ENCODE measurements at places on chromosomes 7 and 10.

GRCh38 chr7:19530852-19531251 lies 178.0 kb downstream of the POLR1F start:
- no peak for DNase-seq

- DNase-seq: no peak
Measured at GRCh38 chr7:100358027-100358856, at the start of gene PILRB. TSS of gene PILRB (plus strand) at chr7:100358117. CDS start at chr7:100358303, 186 bp downstream.

DNA sequence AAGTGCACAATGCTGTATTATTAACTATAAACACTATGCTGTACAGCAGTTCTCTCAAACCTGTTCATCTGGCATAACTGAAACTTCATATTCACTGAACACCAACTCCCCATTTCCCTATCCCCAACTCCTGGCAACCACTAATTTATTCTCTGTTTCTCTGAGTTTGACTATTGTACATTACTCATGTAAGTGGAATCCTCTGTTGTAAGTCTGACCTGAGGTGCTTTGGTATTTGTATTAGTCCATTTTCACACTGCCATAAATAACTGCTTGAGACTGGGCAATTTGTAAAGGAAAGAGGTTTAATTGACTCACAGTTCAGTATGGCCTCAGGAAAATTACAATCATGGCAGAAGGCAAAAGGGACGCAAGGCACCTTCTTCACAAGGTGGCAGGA lies 266.3 kb downstream of the PPP1R3A start:
- DNase-seq: no peak

- DNase-seq: peak; percentile 28
Measured at GRCh38 chr7:138981332-138982203, at the start of gene KIAA1549. TSS of gene KIAA1549 (minus strand) at chr7:138981389. CDS start at chr7:138981269, 120 bp downstream.
